GM20000 (cell line): ENCODE measurements at places on chromosomes 2 and 18.

DNA sequence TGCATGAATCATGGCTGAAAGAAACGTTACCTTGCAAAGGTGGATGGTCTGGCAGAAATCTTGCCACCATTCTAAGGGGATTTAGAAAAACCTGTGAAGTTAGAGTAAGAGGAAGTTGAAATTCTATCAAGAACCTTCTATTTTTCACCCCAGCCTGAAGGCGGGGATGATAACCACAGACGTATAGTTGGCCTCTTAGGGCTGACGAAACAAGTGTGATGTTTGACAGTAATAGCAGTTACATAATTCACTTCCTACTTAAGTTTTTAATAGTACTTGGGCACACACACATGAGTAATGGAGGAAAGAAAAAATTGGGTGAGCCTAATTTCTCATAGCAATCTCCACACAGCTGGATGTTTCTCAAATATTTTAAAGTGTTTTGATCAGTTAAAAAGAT lies 336.6 kb upstream of the SALL3 start:
- no peak for DNase-seq

DNA sequence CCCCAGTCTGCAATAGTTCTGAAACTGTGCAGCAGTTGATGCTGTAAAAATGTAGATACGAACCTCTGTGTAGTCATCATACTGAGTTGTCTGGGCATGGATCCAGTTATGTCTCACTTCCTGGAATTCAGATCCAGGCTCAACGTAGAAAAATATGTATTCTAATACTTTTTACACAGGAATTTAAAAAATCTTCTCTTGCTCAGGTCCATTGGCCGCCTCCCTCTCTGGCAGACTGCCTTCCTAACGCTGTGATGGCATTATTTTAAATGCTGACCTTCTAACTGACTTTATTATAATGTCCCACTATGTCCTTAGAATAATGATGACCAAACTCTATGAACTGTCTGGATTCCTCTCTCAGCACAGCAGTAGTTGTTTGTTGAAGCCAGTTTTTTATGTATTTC lies 119.6 kb downstream of the FEZ2 start:
- DNase-seq, result no peak

GRCh38 chr2:69212238-69213028 lies 174.6 kb downstream of the GFPT1 start:
- DNase-seq, result no peak

- DNase-seq, result no peak
These were observed 129.9 kb downstream of the SPTBN1 start for GRCh38 chr2:54586062-54586461.

DNA sequence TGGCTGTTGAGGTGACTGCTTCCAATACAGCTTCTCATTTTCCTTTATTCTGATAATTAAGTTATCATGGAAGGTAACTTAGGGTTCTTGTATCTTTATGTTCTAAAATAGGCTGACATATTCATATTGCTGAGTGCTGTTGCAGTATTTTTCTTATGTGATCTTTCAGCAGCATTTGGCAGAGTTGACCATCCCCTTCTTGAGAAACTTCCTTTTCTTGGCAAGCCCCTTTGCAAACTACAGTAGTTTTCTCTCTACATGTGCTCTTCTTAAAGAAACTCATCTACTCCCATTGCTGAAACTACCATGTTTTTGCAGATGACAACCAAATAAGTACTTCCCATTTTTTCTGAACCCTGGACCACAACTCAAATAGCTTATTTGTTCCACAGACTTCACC lies 476.5 kb upstream of the TRIB2 start:
- no peak for DNase-seq

GRCh38 chr2:8636721-8637636 lies 44.9 kb upstream of the ID2 start:
- DNase-seq, result no peak

- no peak for DNase-seq
These were observed 233.4 kb downstream of the CELF4 start for GRCh38 chr18:37332219-37332618.

- DNase-seq, result no peak
These were observed 24.1 kb downstream of the TRABD2A start for GRCh38 chr2:84856787-84857186.

DNA sequence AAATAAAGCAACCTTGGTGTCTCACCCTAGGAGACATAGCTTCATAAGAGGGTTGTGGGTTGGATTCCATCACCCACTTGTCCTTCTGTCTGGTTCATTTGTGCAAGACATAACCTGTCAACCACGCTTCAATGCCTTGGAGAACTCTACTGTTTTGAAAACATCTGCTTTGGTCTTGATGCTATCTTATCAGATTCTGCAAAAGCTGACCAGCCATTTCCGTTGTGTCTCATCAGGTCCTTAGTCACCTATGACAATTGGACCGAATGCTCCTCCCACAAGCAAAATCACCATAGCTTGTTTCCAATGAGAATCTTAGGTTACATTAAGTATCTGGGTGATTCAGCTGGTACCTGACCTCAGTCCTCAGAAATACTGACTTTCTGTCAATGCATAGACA lies 35.4 kb downstream of the STAT4 start:
- DNase-seq, result no peak

DNA sequence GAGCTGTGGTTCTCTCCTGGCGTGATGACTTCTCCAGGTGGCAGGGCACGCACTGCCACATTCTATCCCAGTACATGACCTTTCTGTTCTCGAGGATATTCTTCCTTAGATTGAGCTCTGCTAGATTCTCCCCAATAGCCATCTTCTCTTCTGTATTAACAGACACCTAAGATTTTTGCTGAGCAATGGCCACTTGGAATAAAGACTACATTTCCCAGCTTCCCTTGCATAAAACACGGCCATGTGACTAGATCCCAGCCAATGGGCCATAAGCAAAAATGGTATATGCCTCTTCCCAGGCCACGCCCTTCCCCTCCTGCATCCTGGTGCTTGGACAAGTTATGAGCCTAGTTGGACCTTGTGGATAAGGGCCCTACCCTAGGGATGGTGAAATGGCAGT lies 82.1 kb downstream of the EIF2AK3 start:
- no peak for DNase-seq

- DNase-seq, result no peak
These were observed 21.6 kb downstream of the TRPM8 start for GRCh38 chr2:233938676-233939370.

DNA sequence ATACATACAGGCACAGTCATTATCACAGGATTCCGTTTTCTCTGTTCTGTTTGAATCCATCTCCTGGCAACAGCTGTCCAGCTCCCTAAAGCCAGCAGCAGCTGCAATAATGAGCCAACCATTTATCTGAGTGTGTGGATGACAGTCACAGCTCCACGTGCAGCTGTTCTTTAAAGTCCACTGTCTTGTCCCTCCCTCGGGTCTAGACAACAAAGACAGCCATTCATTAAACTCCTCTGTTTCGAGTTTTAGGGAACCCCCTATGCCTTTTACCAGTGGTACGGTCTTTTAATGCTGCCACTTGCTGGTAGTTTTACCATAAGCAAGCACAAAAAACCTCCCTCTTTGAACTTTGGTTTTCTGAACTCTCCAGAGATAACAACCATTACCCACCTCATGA lies 16.0 kb upstream of the MSGN1 start:
- no peak for DNase-seq

DNA sequence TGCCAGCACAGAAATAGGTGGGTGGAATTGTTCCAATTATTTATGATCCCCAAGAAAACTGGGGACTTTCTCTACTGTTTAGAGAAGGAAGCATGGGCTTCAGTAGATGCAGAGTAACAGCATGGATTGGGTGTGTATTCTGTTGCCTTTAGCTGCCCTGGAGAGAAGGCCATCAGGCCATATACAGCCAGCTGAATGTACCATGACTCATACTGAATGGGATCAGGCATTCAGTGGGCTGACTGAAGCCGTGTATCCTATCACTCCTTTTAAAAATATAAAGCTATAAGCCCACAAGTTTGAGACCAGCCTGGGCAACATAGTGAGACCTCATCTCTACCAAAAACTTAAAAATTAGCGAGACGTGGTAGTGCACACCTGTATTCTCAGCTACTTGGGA lies 16.7 kb upstream of the PLEKHM3 start:
- no peak for DNase-seq

GRCh38 chr2:132668189-132668823 lies 1.7 kb downstream of the LYPD1 start:
- DNase-seq, result no peak
